ENCODE measurements at places on chromosomes 11 and 22. TPM values are rescaled to one million over a fixed set of nuclear protein-coding genes. Genes with fewer than 3 reads are reported as not detected.

OR2D2 gene
- total RNA-seq = 0.66 TPM

CDC42BPG gene
- 14.9 TPM for total RNA-seq

RASSF7 gene
- 33.1 TPM for total RNA-seq

LGALS12 gene
- total RNA-seq = 82.6 TPM
